ENCODE measurements at places on chromosomes 16 and 17.

DNA sequence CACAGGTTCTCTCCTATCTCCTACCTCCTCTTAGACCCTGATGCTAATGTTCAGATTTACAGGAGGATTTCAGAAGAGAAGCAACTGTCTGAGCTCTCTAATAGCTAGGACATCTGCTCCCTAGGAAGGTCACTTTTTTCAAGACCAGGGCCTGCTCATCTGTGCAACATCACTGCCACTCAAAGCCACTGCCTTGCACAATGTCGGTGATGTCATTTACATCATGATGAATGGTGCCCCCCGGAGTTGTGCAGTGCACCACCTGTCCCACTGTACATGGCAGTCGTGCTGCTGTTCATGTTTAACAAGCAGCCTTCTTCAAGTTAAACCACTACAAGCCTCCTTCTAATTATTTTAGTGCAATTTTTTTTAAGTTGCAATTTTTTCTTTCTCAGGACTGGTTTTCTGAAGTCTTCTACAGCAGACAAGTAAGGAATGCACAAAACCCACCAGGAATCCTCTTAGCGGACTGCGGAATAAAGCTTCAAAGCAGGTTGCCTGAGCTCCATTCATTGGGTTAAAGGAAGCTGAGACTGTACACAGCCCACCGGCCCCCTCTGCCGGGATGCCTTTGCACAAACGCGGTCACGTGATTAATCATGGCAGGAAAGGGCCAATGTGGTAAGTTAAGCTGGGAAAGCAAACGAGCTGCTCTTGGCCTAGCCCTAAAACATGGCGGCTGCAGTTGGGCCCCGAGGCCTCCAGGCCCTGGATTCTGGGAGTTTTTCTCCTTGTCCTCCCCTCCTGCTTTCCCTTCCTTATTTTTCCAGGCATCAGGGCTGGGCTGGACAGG lies 74.1 kb downstream of the MYH11 start:
- no peak for DNase-seq

GRCh38 chr17:76451506-76451905 lies 1.4 kb downstream of the UBE2O start:
- no peak for DNase-seq

DNA sequence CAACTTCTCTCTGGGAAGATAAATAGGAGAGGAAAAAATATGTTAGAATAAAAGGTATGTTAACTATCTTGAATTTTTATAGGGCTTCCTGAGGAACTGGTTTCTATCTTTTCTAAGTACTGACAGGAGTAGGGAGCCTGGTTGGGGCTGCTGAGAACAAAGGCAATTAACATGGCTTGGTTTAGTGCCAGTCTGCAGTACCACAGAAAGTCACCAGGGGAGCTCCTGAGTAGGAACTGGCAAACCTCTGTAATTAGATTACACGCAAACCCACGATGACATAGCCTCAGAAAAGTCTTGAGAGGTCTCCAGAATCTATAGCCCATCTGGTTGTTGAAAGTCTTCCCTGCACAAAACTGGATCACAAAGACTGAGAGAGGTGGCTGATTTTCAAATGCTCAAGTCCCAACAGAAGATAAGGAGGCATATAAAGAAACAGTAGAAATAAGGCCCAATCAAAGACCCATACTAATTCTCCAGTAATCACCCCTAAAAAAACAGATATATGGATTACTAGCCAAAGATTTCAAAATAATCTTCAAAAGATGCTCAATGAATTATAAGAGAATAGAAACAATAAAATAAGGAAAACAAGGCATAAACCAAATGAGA lies 11.7 kb upstream of the CNTNAP4 start:
- DNase-seq: no peak

- no peak for DNase-seq
Observed at GRCh38 chr16:1821861-1822611, 4.6 kb downstream of the HAGH start.

DNA sequence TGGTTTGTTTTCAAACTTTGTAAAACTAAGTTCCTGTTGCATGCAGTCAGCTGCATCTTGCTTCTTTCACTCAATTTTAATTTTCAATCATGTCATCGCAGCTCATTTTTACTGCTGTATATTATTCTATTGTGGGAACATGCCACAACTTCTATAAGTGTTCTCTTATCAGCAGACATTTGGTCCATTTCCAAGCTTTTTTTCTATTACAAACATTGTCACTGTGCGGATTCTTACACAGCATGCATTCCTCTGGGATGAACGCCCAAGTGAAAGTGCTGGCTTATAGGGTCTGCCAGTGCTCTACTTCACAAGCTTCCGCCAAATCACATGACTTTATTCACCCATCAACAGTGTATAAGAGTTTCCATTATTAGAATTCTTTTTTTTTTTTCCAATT lies 22.7 kb downstream of the GINS3 start:
- no peak for DNase-seq

DNA sequence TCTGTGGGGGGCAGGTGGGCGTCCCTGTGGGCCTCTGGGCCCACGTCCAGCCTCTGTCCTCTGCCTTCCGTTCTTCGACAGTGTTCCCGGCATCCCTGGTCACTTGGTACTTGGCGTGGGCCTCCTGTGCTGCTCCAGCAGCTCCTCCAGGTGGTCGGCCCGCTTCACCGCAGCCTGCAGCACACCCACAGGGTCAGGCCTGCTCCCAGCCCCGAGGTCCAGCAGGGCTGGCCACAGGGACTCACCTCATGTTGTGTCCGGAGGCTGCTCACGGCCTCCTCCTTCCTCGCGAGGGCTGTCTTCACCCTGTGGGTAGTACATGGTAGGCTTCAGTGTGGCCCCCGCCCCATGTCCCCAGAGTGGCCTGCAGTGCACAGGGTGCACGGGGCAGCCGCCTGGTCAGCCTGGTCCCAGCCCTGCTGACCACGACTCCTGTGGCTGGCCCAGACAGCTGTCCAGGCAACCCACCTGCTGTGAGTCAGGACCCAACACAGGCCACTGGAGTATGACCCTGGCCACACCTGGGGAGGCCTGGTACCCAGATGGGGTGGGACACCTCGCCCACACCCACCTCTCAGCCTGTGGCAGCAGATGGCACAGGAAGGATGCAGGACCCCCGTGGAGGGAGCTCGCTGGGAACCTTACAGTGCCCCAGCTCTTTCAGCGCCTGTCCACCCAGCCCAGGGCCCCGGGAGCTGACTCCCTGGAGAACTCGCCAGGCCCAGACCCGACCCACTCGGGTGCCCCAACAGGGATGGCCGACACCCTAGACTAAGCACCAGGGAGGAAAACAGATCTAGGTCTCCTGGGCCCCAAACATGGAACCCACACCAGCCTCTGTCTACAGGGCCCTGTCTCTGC lies 23.9 kb upstream of the AATK start:
- no peak for DNase-seq

GRCh38 chr17:68576137-68576536 lies 25.0 kb downstream of the FAM20A start:
- no peak for DNase-seq

DNA sequence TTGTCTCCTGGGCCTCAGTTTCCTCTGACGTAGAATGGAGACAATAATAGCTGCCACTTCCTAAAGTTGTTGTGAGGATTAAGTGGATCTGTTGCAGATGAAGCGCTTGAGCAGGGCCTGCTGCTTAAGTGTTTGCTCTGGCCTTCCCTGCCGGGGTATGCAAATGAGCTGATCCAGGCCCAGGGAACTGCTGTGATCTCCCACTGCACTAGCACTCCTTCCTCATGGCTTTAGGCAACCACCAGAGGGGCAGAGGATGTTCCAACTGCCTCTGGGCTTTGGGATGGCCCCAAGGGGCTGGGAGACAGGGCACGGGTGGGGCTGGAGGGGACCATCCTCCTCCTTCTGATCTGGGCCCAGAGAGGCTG lies 6.2 kb downstream of the SBK1 start:
- no peak for DNase-seq

GRCh38 chr17:58539698-58540097 lies 25.3 kb upstream of the MTMR4 start:
- no peak for DNase-seq

DNA sequence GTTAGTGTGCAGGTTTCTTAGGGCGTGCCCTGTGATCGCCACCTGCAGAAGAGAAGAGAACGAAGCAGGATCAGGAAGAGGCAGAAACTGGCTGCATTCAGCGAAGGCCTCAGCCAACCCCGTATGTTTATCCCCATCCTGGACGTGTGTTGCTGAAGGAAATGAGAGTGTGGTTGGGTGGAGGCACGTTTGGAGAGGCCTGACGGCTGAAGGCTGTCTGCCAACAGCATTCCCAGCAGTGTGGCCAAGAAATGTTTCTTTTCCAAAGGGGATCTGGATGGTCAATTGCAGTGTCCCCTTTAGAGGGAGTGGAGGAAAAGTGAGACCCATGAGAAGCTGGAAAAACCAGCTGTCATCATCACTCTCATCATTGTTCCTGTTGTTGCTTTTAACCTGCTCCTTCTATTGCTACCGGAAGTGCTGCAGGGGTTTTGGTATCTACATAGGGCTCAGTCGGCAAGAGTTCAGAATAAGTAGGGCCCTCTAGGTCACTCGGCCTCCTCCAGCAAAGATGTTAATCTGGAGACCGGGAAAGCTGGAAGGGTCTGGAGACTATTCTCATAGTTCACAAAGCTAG lies 46.5 kb upstream of the SLC47A1 start:
- DNase-seq: no peak

- no peak for DNase-seq
Observed at GRCh38 chr17:37694734-37695133, 50.1 kb downstream of the HNF1B start.

DNA sequence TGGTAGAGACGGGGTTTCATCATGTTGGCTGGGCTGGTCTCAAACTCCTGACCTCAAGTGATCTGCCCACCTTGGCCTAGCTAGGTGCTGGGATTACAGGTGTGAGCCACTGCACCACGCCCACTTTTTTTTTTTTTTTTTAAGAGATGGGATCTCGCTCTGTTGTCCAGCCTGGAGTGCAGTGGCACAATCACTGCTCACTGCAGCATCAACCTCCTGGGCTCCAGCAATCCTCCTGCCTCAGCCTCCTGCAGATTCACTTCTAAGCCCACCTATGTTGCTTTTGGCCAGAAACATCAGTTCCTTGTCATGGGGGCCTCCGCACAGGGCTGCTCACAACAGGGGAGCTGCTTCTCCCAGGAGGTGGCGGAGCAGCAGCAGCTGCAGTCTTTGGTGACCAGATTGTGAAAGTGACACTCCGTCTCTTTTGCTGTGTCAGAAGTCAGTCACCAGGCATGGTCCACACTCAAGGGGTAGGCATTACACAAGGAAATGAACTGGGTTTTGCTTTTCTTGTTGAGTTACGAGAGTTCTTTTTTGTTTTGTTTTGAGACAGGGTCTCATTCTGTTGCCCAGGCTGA lies 4.5 kb upstream of the NME4 start:
- no peak for DNase-seq

GRCh38 chr17:38418062-38418692 lies 10.1 kb upstream of the ARHGAP23 start:
- DNase-seq: no peak

GRCh38 chr17:10309003-10309974 lies 63.5 kb downstream of the MYH13 start:
- DNase-seq: no peak

- no peak for DNase-seq
Observed at GRCh38 chr16:4309102-4309832, 6.6 kb upstream of the GLIS2 start.

DNA sequence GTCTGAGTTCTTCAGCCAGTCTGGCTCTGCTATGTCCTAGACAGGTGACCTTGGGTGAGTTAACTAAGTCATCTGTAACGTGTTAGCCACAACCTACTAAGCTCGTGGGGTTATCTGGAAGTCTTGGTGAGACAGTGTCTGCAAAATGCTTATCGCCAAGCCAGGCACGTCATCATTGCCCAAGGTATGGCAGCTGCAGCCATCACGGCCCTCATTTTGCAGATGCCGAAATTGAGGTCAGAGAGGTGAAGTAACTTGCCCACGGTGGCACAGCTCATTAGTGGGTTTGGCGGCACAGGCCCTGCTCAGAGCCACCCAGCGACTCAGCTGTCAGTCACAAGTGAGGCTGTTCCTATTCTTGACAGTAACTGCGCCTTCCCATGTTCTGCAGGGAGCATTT lies 79.8 kb downstream of the CMIP start:
- no peak for DNase-seq

GRCh38 chr16:2977440-2977839 lies 2.8 kb downstream of the PKMYT1 start:
- DNase-seq: no peak

DNA sequence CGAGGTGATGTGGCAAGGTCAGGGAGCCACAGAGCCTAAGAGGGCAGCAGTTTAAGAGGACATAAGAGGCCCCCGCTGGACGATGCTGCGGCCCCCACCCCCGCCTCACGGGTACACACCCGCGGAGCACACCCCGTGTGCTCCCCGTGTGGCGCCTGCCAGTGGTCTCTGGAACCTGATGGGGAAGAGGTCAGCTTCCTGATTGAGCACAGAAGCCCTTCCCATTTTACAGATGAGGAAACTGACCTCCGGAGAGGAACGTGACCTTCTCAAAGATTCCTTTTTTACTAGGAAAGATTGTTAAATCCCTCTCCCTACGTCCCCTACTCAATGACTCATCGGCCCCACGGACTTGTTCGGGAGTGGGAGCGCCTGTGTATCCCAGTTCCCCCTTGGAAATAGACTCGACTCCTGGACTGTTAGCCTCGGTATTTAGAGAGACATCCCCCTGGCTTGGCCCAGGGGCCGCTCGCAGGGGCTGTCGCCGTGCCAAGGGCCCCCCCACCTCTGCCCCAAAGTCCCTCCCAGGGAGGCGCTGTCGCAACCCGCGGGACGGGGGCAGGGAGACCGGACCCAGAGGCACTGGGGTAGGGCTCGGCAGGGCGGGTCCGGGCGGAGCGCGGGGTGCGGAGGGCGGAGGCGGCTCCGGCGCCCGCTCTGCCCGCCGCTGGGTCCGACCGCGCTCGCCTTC lies at the start of gene ABCC3:
TSS of gene ABCC3 (plus strand) at position 658 of the 691 bp plus-strand sequence. CDS start 56 bp downstream, outside the sequence.
- no peak for DNase-seq

DNA sequence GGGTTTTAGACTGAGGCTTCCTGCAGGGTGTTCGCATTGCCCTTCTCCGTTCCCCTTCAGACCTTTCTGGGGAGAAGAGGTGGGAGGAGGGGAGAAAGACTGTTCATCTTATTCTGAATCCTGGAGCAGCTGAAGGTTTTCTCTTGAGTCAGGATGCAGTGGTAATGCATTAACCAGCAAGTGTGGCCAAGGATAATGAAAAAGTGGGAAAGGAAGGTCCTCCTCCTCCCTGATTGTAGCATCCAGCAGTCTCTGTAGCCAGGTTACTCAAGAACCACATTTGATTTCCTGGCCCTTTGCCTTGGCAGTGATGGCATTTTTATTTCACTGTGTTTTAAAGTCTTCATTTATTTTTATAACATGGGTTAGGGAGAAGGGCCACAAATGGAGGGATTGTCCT lies 59.1 kb downstream of the CYLD start:
- no peak for DNase-seq

Data from thoracic aorta (tissue), 2 donors.